Activated CD8-positive, alpha-beta T cell treated with anti-CD3 and anti-CD28 coated beads, Interleukin-2, amount 10 ng/mL, durations not matched to agents 7 days and 5 days (primary cell): ENCODE measurements at places on chromosomes 5 and 9.

- DNase-seq, result no peak
- H3K4me3 ChIP-seq, result no peak overlapping the region
- H3K4me1 ChIP-seq, result no peaks in the 10 kb centered on the region
- no peaks in the 10 kb centered on the region for H3K36me3 ChIP-seq
Measured at GRCh38 chr5:158014372-158014771, 155.4 kb upstream of the CLINT1 start.

DNA sequence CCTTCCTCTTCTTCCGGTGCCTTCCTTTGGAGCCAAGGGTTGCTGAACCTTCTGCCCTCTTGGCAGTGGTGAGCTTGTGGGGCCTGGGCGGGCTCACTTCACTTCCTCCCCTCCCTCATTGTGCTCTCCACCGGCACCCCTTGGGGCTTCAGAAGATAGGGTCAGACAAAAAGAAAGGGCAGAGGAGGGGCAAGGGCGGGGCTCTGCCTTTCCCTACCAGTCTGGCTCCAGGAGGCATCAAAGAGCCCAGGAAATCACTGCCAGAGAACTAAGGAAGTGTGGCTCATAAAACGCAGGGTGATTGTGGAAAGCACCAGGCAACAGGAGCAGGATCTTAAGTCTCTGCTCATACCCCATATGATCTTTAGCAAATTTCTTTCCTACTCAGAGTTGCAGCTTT lies 34.8 kb downstream of the ACOT12 start:
- DNase-seq, result no peak
- no peak overlapping the region for H3K27ac ChIP-seq
- H3K27me3 ChIP-seq, result peaks cover 2% of the 10 kb centered on the region
- no peak overlapping the region for H3K4me3 ChIP-seq
- H3K4me1 ChIP-seq, result no peaks in the 10 kb centered on the region

GRCh38 chr5:6197427-6197826 lies 180.9 kb downstream of the MED10 start:
- H3K4me1 ChIP-seq, result no peaks in the 10 kb centered on the region
- no peak overlapping the region for H3K4me3 ChIP-seq
- no peak overlapping the region for H3K27ac ChIP-seq
- no peak for DNase-seq
- H3K36me3 ChIP-seq, result no peaks in the 10 kb centered on the region
- H3K27me3 ChIP-seq, result no peaks in the 10 kb centered on the region

- no peak overlapping the region for H3K4me3 ChIP-seq
- H3K4me1 ChIP-seq, result no peaks in the 10 kb centered on the region
- H3K27ac ChIP-seq, result no peak overlapping the region
Measured at GRCh38 chr5:136780518-136780917, 415.2 kb upstream of the TRPC7 start.

DNA sequence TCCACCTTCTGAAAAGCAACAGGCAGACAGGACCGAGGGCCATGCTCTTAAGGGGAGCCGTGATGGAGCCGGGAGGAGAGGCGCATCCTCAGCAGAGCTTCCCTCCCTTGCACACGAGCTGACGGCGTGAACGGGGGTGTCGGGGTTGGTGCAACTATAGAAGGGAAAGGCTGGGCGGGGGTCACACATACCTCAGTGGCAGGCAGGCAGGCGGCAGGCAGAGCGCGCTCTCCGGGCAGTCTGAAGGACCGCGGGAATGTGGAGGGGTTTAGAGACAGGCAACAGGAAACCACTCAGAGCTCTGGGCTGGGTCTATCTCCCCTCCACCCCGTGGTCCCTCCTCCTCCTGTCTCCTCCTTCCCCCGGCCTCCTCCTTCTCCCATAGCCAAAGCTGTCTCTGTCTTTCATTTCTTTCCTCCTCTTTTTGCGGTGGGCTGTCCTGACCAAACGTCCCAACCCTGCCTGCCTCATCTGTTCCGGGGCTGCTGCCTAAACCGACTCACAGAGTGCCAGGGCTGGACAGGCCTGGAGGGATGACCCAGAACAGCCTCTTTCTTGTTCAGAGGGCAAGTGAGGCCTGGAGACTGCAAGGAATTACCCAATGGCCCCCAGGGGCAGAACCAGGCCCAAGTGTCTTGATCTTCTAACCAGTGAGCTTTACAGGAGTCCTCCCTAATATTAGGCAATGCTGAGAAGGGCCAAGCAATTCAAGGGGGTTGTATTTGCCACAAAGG lies at the start of gene SPARC:
Gene SPARC, minus strand, starts transcription at position 242 of the 734 bp plus-strand sequence. CDS start 10,727 bp downstream, outside the sequence.
- no peaks in the 10 kb centered on the region for H3K36me3 ChIP-seq
- peaks cover 8% of the 10 kb centered on the region for H3K4me1 ChIP-seq
- no peak within 1 kb of the TSS for H3K27ac ChIP-seq

- no peak for DNase-seq
- no peaks in the 10 kb centered on the region for H3K4me1 ChIP-seq
- H3K27me3 ChIP-seq, result no peaks in the 10 kb centered on the region
- H3K27ac ChIP-seq, result no peak overlapping the region
- no peak overlapping the region for H3K4me3 ChIP-seq
Measured at GRCh38 chr9:16461851-16462250, 408.6 kb downstream of the BNC2 start.

DNA sequence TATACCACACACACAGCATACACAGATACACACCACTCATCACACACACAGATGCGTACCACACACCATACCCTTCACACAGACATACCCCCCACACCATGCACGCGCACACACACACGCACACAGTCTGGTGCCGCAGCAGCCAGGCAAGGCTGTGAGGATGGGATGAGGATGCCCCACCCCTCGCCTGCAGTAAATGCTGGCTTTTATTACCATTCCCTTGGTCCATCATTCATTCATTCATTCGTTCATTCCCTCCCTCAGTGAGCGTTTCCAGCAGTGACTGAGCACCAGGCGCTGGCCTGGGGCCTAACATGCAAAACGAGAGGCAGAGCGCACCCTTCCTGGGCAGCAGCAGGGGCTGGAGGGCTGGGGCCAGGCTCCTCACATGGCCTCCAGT lies 51.7 kb upstream of the FCN2 start:
- no peaks in the 10 kb centered on the region for H3K36me3 ChIP-seq
- no peak overlapping the region for H3K4me3 ChIP-seq
- H3K27me3 ChIP-seq, result no peaks in the 10 kb centered on the region
- H3K4me1 ChIP-seq, result no peaks in the 10 kb centered on the region
- H3K27ac ChIP-seq, result no peak overlapping the region

DNA sequence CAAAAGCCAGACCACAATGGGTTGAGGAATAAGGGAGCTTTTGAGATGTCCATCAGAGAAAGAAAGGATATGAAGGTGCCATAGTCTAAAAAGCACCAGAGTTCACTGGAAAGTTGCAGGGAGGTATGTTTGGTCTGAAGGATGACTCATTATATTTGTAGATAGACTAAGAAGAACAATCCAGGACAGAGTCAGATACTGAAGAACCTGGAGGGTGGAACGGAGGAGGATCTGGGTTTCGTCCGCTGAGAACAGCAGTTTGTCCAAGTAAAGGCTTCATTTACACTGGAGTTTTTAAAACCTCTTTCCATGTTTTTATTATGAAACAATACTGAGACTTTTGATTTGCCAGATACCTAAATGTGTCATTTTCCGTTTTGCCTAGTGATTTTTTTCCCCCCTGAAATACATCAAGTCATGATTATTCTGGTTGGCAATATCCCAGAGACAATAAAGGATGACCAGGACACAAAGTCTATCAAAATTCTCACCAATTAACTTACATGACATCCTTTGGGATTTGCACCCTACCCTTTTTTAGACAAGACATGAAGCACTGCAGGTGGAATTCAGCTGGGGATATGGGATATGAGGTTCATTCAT lies 219.9 kb downstream of the MLLT3 start:
- no peaks in the 10 kb centered on the region for H3K27me3 ChIP-seq
- DNase-seq, result no peak
- H3K36me3 ChIP-seq, result peaks cover 76% of the 10 kb centered on the region
- H3K4me3 ChIP-seq, result no peak overlapping the region
- H3K27ac ChIP-seq, result no peak overlapping the region

- H3K27ac ChIP-seq, result no peak overlapping the region
- no peak for DNase-seq
- H3K27me3 ChIP-seq, result no peaks in the 10 kb centered on the region
- H3K36me3 ChIP-seq, result no peaks in the 10 kb centered on the region
Measured at GRCh38 chr5:20556115-20556763, 568.2 kb upstream of the CDH18 start.

- no peak overlapping the region for H3K4me3 ChIP-seq
- no peak overlapping the region for H3K27ac ChIP-seq
- H3K4me1 ChIP-seq, result peaks cover 26% of the 10 kb centered on the region
- no peak for DNase-seq
Measured at GRCh38 chr5:141560151-141560550, 58.6 kb downstream of the DIAPH1 start.

GRCh38 chr9:133987946-133988665 lies 4.0 kb downstream of the VAV2 start:
- H3K4me3 ChIP-seq, result no peak overlapping the region
- H3K4me1 ChIP-seq, result peaks cover 3% of the 10 kb centered on the region
- H3K36me3 ChIP-seq, result no peaks in the 10 kb centered on the region
- DNase-seq, result no peak

DNA sequence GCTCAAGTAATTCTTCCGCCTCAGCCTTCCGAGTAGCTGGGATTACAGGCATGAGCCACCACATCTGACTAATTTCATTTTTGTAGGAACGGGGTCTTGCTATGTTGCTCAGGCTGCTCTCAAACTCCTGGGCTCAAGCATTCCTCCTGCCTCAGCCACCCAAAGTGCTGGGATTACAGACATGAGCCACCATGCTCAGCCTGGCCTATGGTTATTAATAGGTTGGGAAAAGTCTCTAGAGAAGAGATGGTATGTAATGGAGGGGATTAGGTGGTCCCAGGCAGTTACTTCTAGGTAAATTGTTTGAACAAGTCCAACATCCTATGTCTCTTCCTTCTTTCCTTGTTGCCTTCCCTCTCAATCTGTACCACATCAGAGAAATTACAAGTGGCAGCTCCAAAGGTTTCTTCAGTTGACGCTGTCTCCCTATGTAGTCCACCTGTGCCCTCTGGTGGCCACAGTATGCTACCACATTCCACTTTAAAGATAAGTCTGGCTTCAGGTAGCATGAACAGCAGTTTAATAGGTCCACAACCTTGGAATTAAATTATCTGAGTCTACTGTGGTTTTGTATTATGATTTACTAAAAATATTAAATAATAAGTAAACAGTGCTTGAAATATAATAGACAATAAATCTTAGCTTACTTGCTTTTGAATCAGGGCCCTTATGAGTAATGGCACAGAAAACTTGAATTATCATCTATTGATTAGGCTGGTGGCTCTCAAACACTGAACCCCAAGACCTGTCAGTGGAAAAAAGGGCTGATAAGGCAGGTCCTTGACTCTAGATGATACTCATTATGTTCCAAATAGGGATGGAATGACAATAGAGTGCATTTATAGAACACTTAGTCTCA lies 9.7 kb downstream of the TIGD6 start:
- no peaks in the 10 kb centered on the region for H3K27me3 ChIP-seq
- no peak overlapping the region for H3K4me3 ChIP-seq
- DNase-seq, result peak; percentile 80
- no peaks in the 10 kb centered on the region for H3K36me3 ChIP-seq
- peaks cover 2% of the 10 kb centered on the region for H3K4me1 ChIP-seq

DNA sequence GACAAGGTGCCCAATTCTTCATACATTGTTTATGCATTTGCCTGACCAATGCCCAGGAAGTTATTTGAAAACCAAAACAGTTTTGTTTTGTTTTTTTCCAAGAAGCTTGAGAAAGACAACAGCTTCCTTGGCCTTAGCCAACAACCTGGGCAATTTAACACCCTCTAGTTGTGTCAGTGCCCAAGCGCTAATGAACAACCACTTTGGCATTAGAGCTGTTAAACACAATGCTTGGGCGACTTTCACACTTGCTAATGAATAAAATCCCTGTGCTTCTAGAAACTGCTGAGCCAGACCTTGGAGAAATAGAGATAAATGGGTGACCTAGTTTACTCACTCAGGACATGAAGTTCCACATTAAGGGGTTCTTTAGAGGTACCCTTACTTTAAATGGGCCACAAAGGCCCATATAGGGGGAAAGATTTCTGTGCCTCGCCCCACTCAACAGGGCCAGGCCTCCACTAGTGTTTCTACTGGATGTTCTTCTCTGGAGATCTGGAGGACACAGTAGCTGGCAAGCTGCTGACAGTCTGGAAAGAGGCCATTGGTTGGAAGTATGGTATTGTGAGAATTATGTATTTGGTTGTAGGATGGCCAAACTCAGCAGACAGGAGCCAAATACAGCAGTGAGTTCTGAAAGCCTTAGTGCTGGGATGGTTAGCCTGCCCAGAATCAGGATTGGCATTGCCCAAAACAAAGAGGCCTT lies 179.8 kb downstream of the DOCK8 start:
- peaks cover 74% of the 10 kb centered on the region for H3K36me3 ChIP-seq
- no peak overlapping the region for H3K4me3 ChIP-seq
- DNase-seq, result no peak
- H3K27me3 ChIP-seq, result no peaks in the 10 kb centered on the region
- H3K27ac ChIP-seq, result peak overlapping the region; percentile 70
- H3K4me1 ChIP-seq, result no peaks in the 10 kb centered on the region

- DNase-seq, result no peak
- no peaks in the 10 kb centered on the region for H3K4me1 ChIP-seq
- no peak overlapping the region for H3K27ac ChIP-seq
- H3K4me3 ChIP-seq, result no peak overlapping the region
- no peaks in the 10 kb centered on the region for H3K27me3 ChIP-seq
Measured at GRCh38 chr9:134493461-134494272, 147.9 kb upstream of the COL5A1 start.

DNA sequence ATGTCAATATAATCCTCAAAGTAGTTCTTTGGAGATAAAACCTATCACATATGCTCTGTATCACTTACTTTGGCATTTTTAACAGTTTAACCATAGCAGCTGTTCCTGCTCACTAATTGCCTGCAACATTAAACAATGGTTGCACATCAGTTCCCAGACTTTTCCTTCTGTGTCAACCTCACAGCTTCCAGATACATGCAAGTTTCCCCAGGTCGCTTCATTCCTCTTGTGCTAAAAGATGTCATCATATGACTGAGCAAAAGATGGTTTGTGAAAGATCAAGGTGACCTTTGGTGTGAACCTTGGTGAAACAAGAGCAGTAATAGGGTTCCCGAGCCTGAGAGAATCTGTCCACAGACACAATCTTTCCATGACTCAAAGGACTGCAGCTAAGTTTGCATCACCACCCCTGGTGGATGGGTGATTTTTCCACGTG lies 500.4 kb upstream of the PAPPA start:
- H3K27me3 ChIP-seq, result no peaks in the 10 kb centered on the region
- no peak for DNase-seq
- H3K36me3 ChIP-seq, result no peaks in the 10 kb centered on the region
- no peak overlapping the region for H3K27ac ChIP-seq
- no peak overlapping the region for H3K4me3 ChIP-seq

- H3K36me3 ChIP-seq, result no peaks in the 10 kb centered on the region
- DNase-seq, result no peak
- H3K4me1 ChIP-seq, result no peaks in the 10 kb centered on the region
- H3K27ac ChIP-seq, result no peak overlapping the region
- H3K27me3 ChIP-seq, result peaks cover 40% of the 10 kb centered on the region
- no peak overlapping the region for H3K4me3 ChIP-seq
Measured at GRCh38 chr5:175772747-175773533, 98.4 kb upstream of the CPLX2 start.

- DNase-seq, result no peak
- no peak overlapping the region for H3K27ac ChIP-seq
- H3K36me3 ChIP-seq, result peaks cover 4% of the 10 kb centered on the region
- peaks cover 17% of the 10 kb centered on the region for H3K4me1 ChIP-seq
- H3K4me3 ChIP-seq, result no peak overlapping the region
Measured at GRCh38 chr9:125743682-125744428, 3.3 kb upstream of the PBX3 start.
